ENCODE measurements at places on chromosomes 4 and X.
A peak's percentile ranks its signal among the peaks of the same experiment; 100 is the strongest.

DNA sequence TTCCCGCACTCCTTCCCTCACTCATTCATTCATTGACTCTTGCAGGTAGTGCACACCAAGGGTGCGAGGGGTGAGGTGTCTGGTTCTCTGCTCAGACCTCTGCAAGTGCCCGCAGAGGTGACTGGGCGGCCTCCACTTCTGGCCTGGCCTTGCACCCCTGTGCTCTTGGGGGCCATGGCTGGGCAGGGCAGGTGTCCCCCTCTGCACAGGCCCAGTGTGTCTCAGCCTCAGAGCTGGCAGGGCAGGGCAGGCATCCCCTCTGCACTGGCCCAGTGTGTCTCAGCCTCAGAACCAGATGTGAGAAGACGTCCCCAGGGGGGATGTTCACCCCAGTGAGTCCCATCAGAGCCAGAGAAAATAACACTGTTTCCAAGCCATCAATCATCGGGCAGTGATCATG, 16.8 kb downstream of the CPZ start:
- no peak for DNase-seq

- no peak for DNase-seq
These were observed 50.9 kb downstream of the RTL5 start for GRCh38 chrX:72080800-72081199.

GRCh38 chrX:108537005-108537404, 97.4 kb downstream of the COL4A5 start:
- peak; percentile 3 for DNase-seq

DNA sequence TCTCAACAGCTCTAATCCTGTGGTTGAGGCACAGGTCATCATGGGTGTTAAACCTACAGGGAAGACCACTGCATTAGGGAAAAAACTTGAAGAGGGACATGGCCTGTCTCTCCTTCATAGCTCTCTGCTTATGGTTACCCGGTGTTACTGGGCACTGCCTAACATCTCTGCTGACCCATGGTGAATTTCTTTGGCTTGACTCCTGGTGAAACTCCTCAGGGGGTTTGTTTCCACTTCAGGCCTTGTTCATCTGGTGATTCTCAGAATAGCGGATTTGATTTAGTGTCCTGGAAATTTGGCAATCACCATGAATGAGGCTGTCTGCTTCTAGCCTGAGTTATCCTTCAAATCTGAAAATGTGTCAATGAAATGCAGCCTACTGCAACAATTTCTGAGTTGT, 114.4 kb downstream of the ZNF518B start:
- no peak for DNase-seq

GRCh38 chr4:6443035-6444023, 29.1 kb downstream of the PPP2R2C start:
- no peak for DNase-seq

GRCh38 chr4:87527431-87528220, 1.6 kb downstream of the SPARCL1 start:
- DNase-seq = no peak

GRCh38 chrX:127085939-127086338, 266.4 kb downstream of the PRR32 start:
- DNase-seq = no peak

GRCh38 chr4:56209767-56210166, 177.5 kb downstream of the AASDH start:
- no peak for DNase-seq

Data from stimulated activated CD4-positive, alpha-beta T cell treated with anti-CD3 and anti-CD28 coated beads, Interleukin-4, amount 100 ng/mL, for 24 hours (primary cell).